ENCODE measurements at places on chromosomes 5 and 9.

DNA sequence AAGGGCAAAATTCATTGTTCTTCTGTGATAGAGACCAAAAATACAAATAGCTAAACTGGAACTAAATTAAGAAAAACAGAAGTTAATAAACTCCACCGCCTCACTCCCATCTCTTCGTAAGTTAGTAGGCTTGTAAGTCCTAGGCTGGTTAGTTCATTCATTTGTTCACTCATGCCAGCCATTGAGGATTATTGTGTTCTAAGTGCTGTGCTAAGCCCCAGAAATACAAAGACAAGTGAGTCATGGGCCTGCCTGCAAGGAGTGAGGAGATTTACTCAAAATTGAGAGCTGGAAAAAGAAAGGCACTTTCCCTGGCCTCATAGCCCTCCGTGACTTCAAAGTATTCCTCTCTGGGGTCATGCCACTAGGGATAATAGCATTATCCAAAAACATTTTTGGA, 8.5 kb downstream of the DOCK8 start:
- DNase-seq: no peak

- DNase-seq: no peak
Measured at GRCh38 chr5:90557871-90558270, 726 bp upstream of the ADGRV1 start.

DNA sequence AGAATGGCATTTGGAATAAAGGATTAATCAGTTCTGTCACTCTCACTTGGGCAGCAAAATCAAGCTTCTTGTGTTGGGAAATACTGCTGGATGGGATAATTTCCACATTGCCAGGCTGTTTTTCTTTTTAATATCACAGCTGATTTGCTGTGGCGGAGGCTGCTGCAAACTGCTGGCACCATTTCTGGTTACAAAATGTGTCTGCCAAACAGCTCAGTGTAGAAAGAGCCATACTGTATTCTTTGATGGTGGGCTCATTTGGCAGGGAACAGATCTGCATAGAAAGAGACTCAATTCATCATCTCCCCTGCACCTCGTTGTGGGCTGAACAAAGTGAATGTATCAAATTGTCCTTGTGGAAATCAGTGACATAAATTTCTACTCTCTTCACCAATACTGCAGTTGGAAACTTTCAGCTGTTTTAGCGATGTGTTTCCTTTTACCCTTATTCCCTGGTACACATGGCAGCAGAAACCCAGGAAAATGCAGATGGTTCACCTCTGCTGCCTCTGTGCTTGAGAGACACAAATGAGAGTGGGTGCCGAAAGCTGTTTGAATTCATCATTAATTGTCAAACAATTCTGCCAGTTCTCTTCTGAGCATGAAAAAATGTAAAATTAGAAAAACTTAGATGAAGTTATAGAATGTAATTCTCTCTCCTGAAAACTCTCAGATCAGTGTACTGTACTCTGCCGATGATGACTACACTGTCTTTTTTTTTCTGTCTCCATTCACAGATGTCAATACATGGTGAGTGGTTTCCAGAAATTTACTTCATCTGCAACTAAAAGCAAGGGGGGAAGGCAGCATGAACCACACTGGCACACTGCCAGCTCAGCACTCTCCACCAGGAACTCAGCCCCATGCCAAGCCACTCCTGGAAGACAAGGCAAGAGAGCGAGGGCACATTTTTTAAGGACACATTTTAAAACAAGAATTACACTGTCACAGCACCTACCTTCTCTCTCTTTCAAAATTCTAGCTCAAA, 75.0 kb downstream of the HMHB1 start:
- peak; percentile 14 for DNase-seq

- DNase-seq: no peak
Measured at GRCh38 chr5:1523480-1523792, 324 bp downstream of the LPCAT1 start.

GRCh38 chr5:142325725-142326479, 1.1 kb upstream of the SPRY4 start:
- DNase-seq: no peak

DNA sequence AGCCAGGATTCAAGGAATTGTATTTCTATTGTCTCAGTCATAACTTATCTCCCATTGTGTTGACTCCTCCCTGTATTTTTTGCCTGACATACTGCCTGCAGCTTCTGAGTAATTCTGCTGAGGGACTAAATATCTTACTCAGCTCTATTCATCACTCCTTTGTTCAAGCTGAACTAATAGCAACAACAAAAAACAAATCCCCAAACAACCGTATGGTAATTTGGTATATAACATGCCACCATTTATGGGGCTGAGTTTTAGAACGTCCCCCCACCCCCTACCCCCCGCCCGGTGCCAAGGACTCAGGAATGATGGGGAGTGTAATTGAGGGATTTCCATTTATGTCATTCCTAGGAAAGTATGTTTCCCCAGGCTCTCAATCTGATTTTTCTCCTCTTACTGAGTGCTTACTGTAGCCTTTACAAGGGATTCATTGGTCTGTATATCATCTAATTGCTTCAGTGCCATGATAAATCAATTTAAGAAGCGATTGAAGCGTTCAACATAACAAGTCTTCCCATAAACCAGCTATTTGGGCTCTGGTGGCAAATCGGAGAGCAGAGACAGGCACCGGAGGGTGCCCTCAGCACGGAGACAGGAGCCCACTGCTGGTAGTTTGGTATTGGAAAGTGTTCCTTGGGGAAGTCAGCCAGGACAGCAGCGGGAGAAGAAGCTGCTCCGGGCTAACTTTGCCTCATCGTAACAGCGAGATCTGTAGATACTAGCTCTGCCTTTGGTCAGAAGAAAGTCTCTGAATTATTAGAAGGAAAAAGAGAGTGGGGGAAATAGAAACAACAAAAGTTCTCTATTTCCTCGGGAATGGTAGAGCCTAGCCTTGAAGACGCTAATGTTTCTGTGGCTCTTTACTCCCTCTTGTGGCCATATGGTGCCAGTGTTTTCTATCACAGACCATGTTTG, 40.7 kb upstream of the HSD17B4 start:
- DNase-seq: peak; percentile 82

GRCh38 chr5:76455531-76456133, 52.5 kb downstream of the IQGAP2 start:
- DNase-seq: no peak

DNA sequence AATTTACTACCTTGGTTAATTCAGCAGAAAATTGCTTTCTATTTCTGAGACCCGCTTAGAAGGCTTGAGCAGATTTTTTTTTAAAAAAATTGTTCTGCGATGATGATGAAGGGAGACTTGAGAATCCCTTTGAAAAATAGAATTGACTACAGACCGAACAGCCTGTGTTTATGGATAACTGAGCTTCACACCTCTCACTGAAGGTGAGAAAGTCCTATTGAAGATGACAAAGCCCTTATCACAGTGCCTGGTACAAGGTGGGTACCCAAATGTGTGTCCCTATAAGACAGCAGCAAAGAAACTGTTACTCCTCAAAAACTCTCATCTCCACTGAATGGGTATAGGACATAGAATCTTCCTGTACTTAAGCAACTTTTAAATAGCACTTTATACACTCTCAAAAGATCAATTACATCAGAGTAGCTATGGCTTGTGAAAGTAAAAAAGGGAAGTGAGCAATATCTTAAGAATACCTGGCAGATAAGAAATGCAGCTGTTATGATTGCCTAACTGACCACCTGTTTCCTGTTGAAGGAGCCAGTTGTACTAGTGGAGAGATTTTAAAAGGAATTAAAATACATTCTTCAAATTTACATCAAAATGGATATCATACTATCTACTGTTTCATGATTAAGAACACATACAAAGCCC, 419.7 kb downstream of the CHSY3 start:
- peak; percentile 86 for DNase-seq

DNA sequence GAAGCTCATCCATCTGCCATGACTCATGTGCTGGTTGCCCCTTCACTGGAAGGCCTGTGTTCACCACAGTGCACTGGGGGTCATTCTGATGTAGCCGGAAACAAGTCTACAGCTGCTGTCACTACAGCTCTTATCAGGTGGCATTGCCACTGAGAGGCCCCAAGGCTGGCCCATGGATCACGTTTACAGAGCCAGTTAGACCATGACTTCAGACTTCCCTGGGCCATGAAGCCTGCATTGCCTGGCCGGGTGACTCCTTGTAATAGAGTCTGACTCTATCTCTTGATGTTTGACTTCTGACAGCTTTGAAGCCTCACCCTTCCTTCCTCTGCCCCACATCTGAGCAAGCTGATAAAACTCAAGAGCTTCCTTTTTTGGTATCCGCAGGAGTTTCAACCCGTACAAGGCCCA, 473.5 kb upstream of the DAP start:
- DNase-seq: peak; percentile 97

DNA sequence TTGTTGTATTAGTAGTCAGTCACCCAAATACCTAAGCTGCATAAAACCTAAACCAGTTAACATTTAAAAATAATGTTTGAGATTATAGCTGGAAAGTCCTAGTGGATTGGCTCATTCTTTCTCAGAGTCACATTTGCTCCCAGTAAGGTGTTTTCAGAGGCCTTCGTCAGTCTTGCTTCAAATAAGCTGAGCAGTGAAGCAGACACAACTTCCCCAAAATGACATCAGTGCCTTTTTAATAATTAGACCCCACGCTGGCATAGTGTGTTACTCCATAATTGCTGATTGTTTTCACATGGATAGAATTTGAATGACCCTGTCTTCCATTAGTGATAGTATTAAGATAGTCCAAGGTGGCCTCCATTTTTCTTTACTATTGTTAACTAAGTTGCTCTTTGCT, 245.8 kb downstream of the PJA2 start:
- DNase-seq: no peak

- DNase-seq: no peak
Measured at GRCh38 chr5:93608855-93609254, 25.8 kb downstream of the NR2F1 start.

DNA sequence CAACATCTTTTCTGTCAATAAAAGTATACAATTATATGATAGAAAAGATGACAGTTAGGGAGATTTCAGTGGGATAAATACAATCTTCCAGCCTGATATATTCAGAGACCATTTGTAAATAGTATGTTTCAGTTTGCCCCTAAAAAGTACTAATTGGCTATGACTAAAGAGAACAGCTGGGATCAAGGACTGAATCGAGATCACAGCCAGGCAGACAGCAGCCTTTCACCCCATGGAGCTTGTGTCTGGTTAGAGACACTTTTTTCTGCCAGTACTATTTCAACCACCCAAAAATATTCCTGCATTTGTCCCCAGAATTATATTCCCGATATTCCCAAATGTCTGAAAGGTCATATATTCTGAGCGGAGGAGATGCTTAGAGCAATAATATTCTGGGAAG, 577.3 kb upstream of the TLE4 start:
- DNase-seq: no peak

DNA sequence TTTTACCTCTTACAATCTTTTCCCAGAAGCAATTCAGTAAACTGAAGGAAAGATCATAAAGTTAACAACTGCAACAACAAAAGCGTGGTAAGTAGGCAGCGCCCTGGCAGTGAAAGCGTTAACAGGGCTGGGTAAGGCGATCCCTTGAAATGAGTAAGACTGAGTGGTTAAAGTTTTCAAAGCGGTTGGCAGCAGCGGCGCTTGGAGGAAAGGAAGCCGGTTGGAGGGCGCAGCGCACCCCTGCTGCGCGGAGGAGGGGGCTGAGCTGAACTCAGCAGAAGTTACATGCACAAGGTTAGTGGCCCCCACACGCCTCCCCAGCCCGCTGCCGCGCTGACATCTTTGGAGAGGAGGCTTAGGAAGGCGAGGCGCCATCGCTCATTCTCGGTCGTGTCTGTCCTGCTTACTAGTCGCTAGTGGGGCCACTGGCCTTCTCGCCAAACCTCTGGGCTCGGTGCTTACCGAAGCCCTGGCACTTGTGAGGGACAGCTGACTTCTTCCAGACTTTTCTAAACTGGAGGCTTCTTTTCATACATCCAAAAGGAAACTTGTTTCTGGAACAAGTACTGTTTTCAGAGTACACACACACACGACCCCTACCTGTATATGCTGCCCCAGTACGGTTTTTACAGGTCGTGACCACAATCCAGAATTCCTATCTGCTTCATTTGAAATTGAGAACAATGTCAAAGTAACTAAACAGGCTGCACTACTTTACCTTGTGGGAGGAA, at the start of gene SH3RF2:
Gene SH3RF2, plus strand, starts transcription at position 178 of the 731 bp plus-strand sequence. CDS start 1,351 bp downstream, outside the sequence.
- DNase-seq: peak; percentile 88

DNA sequence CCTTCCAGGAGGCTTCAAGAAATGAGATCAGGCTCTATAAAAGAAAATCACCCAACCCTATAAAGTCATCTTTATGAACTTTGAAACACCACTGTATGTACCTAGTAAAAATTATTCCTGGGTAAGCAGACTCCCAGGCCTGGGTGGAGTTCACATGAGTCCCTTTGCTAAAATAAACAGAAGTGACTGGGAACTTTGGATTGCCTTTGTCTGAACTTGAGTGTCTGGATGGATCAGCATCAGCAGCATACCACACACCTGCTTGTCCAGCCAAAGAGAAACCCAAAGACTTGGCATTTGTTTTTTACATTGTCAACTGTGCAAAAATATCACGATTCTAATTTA, 79.6 kb upstream of the CDKN2B start:
- DNase-seq: no peak

DNA sequence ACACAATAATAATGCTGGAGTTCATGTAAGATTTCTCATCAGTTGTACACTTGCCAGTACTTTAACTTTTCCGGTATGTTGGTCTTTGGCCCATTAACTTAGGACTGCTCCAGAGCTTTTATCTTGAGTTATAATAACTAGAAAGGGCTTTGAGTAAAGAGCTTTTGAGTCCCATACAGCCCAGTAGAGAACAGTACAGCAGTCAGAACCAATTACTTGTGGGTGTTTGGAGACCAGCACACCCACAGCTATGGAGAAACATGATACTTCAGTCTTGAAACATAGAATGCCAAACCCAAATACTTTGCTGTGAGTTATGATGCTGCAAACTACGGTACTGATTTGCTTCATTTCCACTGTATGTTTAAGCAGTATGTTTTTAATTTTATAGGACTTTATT, 374.3 kb downstream of the CCDC171 start:
- no peak for DNase-seq

DNA sequence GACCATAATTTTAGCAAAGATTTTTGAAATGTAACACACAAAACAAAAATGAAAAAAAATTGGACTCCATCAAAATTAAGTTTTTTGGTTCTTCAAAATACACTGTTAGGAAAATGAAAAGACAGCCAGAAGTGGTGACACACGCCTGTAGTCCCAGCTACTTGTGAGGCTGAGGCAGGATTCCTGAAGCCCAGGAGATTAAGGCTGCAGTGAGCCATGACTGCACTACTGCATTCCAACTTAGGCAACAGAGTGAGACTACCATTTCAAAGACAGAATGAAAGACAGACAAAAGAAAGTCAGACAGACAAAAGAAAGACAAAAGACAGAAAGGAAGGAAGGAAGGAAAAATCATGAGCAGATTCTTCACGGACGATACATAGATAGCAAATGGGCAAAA, 7.5 kb downstream of the DIAPH1 start:
- no peak for DNase-seq

Measured in Kasumi-1 (cell line).